Activated naive CD4-positive, alpha-beta T cell treated with Interleukin-2 at 50 U/mL for 16 hours (primary cell): ENCODE measurements at places on chromosomes 3 and 15.

- no peak for DNase-seq
These were observed 61.3 kb downstream of the VGLL4 start for GRCh38 chr3:11582191-11582968.

DNA sequence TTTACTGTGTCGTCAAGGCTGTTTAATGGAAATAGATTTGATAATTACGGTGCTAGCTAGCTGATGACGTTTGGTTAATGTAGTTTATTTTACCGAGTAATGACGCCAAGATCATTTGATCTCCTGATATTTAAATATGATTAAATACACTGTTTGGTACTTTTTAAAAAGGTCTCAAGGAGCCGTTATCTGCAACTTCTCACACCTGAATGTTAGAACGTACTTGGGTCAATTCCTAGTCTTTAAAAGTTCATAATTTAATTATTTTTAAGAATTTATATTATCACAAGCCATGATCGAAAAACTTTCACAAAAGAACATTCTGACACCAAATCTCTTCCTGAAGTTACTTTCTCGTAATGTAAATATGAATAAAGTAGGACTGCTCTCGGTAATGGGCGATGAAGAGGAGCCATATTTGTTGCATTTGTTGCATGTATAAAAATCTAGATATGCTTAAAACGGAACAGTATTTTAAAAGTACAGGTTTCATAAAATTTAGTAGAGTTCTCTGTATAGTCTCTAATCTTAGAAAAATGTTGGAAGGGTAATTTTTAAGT lies 16.2 kb upstream of the CHD2 start:
- DNase-seq, result no peak

DNA sequence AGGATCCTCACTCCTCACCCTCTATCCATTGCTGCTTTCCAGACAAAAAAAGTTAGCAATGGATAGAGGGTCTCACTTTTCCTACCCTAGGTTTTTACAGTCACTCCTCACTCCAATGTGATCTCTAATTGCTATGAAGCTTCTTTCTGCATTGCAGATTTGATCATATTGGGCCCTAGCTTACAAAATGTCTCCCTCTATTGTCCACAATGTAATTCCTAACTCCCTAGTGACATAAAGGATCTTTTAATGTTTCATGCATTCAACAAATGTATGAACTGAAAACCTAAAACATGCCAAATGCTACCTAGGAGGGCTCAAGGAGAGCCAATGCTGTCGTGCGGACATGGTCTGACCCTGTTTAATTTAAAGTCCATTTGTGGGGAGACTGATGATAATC lies 234.8 kb downstream of the CADM2 start:
- no peak for DNase-seq

- DNase-seq, result no peak
These were observed 114.2 kb downstream of the ULK4 start for GRCh38 chr3:41847679-41848078.

DNA sequence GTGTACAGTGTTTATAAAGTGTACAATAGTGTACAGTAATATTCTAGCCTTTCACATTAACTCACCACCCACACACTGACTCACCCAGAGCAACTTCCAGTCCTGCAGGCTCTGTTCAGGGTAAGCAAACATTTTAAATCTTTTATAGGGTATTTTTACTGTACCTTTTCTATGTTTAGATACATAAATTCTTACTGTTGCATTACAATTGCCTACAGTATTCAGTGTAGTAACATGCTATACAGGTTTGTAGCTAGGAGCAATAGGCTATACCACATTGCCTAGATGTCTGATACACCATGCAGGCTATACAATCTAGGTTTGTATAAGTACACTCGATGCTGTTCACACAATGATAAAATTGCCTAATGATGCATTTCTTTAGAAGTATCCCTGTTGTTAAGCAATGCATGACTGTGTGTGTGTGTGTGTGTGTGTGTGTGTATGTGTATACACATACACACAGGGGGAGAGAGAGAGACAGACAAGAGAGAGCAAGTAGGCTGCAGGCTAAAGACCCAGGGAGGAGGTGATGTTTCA lies 72.5 kb upstream of the PRR23C start:
- DNase-seq, result no peak

DNA sequence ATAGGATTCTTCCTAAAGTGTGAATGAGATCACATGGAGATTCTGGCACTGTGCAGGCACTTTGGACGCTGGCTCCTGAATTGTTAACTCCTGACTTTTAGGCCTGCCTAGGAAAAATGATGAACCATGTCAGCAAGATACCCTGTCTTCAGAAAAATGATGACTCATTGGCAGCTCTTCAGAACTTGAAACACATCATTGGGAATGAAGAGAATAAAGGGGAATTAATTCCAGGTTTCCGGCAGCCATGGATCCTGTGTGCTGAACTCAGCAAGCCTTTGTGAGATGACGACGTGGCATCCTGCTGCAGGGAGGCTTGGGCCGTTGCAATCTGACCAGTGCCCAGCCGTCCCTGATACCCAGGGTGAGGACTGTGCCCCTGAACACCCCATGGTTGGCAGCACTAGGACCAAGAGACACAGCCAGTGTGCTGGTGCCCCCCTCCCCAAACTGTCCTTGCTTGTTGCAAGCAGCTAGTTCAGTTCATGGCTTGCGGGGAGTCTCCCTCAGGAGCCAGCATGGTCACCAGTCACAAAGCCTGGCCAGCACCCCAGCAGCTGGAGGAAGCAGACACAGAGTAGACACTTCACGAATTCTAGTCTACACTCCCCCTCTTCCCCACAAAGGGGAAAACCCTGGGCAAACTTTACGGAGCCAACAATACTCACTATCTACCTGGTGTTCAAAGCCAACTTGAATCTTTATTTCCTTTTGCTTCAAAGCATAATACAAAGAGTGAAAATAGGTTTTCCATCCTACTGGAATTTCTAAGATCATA lies 7.8 kb upstream of the LIPC start:
- no peak for DNase-seq

GRCh38 chr3:66592927-66593625 lies 92.3 kb upstream of the LRIG1 start:
- no peak for DNase-seq

GRCh38 chr3:114404590-114404989 lies 110.8 kb downstream of the TIGIT start:
- DNase-seq, result no peak

DNA sequence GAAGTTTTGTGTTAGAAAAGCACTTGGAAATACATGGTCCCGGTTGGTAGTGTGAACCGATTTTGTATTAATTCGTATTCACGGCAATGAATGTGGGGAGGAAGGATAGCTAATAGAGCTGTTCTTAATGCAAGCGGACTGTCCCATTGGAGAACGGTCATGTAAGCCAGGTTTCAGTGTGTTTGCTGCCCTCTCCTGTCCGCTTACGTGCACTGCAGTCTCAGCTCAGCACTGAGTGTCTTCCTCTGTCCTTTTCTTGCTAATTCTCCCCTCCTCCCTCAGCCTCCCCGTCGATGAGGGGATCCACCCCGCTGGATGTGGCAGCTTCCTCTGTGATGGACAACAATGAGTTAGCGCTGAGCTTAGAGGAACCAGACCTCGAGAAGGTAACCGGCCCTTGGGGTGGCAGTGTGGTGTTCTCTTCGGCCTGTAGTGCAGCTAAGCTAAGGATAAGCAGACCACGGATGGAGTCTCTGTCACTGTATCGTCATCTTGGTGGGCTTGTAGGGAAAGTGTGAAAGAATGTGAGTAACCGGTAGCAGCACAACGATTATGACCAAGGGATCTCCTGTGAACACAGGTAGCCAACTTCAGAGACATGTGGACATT lies 267.5 kb upstream of the CHRM5 start:
- peak; percentile 61 for DNase-seq
